ENCODE measurements at places on chromosomes 2 and 18.
A peak's percentile ranks its signal among the peaks of the same experiment; 100 is the strongest.

DNA sequence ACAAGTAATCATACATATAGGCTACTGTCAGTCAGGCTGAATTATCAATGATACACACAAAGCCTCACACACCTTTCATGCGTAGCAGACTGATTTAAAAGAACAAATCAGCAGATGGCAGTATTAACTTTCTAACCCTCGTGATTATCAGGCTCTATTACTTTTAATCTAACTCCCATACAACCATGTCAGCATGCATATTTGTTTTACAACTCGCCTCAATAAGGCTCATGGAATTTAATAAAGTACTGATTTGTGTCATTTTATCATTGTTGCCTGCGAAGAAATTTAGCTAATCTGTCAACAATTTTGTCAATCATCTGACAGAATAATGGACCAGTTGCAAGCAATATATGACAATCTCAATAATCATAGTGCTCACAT lies 82.8 kb downstream of the SLC25A12 start:
- peak; percentile 87 for DNase-seq

DNA sequence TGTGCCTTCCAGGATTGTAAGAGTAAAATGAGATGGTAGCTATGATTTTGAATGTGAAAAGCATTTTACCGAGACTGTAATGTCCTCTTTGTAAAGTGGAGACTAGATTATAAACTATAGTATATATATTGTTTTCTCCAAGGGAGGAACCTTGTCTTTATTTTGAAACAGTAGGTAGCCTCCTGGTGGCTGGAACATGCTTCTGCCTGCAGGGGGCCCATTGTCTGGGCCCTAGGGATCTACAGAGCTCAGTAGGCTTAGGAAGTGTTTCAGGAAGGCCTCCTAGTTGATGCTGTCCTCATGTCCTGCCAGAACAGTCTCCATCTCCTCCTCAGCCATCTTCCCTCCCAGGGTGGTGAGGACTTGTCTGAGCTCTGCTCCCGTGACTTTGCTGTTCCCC lies 3.0 kb downstream of the PIKFYVE start:
- DNase-seq: no peak

DNA sequence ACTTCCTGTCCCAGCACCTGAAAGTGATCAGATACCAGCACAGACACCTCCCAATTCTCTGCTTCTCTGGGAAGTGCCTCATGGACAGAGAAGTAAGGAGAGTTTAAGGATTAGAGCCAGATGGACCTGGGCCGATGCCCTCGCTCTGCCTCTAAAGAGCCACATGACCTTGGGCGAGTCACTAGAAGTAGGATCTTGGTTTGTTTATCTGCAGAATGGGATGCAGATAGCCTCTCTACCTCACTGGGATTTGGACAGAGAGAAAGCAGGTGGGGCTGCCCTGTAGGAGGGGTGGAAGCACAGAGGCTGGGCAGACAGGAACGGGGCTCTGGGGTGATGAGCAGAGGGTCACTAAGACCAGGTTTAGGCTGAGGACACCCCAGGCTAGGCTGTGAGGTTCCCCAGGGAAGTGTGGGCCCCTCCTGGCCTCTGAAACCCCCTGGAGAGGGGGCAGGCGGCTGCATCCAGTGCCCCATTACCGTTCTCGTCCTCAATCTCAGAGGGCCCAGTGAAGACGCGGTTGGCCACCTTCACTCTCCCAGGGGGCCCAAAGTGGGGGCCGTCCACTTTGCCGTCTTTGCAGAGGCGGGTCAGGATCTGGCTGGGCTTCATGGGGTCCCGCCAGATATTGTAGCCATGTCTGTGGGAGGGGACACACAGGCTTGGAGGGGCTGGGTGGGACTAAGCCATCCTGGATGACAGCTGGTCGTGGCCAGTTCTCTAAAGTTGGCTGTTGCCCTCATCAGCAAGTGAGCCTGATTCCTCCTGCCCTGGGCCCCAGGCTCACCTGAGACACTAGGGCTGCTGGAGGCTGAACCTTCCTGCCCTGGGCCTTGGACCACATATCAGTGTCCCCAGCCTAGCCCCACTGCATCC lies 13.3 kb downstream of the OTOF start:
- DNase-seq: no peak

DNA sequence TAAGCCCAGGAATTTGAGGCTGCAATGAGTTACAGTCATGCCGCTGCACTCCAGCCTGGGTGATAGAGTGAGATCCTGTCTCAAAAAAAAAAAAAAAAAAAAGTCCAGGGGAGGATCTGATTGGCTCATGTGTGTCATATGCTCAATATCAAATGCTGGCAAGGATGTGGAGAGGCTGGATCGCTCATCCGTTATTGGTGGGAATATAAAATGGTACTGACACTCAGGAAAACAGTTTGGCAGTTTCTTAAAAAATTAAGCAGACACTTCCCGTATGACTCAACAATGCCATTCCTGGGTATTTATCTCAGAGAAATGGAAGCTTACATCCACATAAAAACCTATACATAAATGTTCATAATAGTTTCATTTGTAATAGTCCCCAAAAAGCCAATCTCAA lies 68.9 kb downstream of the MEX3C start:
- DNase-seq: no peak

DNA sequence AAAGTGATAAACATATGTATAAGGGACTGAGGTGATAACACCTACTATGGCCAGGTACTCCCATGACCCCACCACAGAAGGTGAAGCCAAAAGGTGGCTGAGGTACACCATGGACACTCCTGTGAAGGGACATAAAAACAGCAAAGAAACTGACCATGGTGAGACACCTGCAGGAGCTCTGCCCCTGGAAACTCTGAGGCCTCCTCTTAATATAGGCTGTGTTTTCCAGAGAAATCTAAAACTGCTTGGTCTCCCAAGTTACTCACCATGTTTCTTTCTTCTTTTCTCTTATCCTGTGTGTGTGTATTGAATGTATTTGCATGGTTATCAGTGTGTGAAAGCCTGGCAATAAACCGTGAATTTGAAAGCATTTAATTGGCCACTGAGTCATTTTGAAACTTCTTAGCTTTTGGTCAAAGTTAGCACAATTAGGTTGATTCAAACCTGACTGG lies 739.3 kb upstream of the GCFC2 start:
- no peak for DNase-seq

DNA sequence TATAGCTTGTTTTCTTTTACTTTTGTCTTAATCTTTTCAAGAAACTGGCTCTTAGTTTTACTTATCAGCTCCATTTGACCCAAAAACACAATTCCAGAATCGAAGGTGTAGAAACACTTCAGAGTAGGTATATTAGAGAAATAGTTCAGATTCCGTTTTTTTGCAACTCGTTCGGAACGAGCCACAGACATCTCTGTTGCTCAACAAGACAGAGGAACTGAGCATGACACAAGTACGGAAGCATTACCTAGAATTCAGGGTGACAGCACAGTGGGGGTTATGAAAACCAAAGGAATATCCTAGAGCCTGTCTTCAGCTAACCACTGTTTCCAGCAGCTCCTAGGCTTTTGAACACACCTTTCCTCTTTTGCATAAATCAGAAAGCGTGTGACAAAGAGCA lies 5.0 kb downstream of the HRH4 start:
- DNase-seq: no peak

GRCh38 chr2:29821591-29821990 lies 99.8 kb downstream of the ALK start:
- DNase-seq: no peak

DNA sequence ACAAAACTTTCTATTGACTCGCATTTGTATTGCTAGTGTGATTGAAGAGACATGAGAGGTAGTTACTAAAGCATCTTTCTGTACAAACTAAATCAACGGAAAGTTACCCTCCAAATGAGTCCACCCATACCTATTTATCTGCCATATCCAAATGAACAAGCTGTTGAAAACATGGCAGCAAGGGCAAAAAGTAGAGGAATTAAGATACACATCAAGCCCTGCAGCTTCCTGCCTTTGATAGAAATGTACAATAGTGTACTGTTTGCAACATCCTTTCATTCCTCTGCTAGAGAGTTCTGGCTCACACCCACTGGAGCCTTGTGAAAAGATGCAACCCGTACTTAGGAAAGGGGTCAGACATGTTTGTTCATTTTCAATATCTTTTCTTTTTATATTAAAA lies 122.5 kb downstream of the ERBB4 start:
- DNase-seq: no peak

- no peak for DNase-seq
Observed at GRCh38 chr2:55403256-55403998, 16.2 kb downstream of the CCDC88A start.

GRCh38 chr18:3190610-3191009 lies 29.2 kb downstream of the MYOM1 start:
- DNase-seq: no peak

DNA sequence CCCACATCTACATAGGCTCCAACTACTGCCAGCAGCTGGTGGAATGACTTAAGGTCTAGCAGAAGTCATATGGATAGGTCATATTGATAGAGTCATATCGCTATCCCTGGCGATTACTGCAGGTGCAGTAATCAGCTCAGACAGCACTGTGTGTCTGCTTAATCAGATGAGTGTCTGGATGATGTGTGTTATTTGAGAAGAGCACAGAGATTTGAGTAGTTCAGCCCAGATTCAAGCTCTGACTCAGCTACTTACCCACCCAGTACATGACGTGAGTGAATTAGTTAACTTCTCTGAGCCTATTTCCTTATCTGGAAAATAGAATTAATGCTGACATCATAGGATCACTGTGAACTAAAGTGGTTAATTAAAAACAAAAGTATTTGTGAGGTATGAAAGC lies 78.9 kb downstream of the EHD3 start:
- DNase-seq: no peak

DNA sequence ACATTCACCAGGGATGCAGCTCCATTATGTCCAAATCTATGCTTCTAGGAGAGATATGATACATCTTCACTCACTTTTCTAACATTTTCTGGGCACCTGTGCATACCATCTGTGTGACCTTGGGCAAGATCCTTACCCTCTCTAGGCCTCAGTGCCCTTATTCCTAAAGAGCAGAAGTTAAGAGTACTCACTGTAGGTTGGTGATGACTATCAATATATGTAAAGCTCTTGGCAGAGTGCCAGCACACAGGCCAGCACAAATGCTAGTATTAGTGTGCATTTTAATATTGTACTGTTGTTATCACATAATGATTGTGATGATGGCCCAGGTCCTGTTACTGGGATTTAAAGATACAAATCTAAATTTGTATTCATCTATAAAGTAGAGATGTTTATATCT lies 199.2 kb downstream of the RAD51AP2 start:
- DNase-seq: peak; percentile 27

DNA sequence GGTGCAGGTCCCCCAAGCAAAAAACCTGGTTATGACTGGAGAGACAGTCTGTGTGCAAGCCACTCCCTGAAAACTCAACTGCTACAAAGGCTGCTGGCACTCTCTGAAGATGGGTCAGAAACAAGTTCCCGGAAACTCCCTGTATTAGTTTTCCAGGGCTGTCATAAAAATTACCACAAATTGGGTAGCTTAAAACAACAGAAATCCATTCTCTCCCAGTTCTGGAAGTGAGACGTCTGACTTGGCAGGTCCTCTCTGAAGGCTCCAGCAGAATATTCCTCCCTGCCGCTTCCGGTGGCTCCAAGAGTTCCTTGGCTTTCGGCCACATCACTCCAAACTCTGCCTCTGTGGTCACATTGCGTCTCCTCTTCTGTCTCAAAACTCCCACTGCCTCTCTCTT lies 30.1 kb upstream of the SERPINE2 start:
- no peak for DNase-seq

DNA sequence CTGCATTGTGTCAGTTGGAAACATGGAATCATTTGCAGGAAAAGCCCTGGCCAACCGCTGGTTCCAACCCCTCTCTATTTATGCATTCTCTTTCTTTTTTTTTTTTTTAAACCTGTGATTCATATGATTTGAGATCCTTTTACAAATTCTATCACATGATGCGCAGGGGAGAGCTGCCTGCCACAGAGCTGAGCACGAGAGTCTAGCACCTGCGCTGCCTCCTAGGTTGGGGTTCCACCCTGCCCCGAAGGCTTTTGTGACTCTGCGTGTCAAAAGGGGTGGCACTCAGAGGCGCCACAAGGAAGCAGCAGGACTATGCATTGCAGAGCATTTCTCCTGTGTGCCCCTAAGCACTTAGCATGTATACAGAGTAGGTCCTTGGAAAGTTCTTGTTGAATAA lies 17.3 kb upstream of the ESPNL start:
- no peak for DNase-seq

DNA sequence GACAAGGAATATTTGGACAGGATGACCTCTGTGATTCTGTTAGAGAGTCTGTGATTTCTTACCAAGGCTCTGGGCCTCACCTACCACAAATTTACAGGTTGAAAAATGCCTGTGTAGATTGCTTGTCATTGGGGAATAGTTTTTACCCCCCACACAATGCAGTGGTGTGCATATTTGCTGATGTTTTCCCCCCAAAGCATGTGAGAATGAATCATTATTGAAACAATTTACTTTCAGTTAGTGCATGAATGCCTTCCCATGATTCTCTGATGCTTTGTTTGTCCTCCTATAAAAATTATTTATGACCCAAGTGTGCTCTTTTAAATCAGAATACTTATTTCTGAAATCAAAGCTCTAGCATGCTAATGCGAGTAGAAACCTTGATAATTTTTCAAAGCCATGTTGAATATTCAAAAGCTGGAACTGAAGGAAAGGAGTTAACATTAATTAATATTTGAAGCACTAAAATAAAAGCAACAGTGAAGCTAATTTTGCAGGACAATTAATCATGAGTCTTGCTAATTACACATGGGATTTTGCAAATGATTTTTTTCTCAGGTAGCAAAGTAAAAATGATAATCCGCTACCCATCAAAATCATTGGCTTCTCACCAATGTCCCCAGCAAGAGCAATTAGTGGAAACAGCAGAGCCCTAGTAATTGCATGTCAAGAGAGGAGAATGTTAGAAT lies 361.2 kb upstream of the HNRNPA3 start:
- no peak for DNase-seq

DNA sequence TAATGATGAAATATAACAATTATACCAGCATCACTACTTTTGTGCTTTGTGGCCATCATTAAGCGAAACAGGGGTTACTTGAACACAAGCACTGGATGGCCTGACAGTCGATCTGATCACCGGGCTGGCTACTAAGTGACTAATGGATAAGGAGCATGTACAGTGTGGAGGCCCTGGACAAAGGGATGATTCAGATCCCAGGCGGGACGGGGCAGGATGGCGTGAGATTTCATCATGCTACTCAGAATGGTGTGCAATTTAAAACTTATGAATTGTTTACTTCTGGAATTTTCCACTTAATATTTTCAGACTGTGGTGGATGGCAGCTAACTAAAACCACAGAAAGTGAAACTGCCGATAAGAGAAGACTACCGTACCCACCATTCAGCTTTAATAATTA lies 7.0 kb upstream of the CLIP4 start:
- no peak for DNase-seq

GRCh38 chr2:163407296-163407695 lies 328.5 kb downstream of the FIGN start:
- peak; percentile 44 for DNase-seq

DNA sequence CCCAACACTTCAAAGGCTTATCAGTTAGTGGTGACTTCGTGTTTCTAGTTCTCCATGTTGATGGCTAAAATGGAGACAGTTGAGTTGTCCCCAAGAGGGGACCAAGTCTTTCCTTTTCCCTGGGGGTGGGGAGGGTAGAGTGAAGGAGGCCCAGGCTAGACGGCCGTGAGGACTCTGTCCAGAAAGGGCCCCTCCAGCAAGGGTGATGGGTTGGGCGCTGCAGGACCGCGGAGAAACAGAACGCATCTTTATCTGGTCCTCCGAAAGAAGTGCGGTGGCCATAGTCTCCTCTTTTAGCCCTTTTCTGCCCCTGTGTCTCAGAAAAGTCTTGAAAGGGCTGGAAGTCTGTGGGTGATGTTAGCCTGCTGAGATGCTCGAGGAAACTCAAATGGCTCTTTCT lies 153.2 kb downstream of the GLI2 start:
- no peak for DNase-seq
